Left ventricle myocardium inferior (tissue), 1 donor: ENCODE measurements at places on chromosomes 1 and 21. TPM values are rescaled to one million over a fixed set of nuclear protein-coding genes. Genes with fewer than 3 reads are reported as not detected.

GRCh38 chr1:151147132-151147503, 687 bp upstream of the SEMA6C start:
- DNase-seq: no peak

- DNase-seq: no peak
These were observed 30.5 kb downstream of the TNFSF18 start for GRCh38 chr1:173020138-173020750.

GRCh38 chr1:111747282-111747734, 8.1 kb upstream of the INKA2 start:
- DNase-seq: no peak

DNA sequence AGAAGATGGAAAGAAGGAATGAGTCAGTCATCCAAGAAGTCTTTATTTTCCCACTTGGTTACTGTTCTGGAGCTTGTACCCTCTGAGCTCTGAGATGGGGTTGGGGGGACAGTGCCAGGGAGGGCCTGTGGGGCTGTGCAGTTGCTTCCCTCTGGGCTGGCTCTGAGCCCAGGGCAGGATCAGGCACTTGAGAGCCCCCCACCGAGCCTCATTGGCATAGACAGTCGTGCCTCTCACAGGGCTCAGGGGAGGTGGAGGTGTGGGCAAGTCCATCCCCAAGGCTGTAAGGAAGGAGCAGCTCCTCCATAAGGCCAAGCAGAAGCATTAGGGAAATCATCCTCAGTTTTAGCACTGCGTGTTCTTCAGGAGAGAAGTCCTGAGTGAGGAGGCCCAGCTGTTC, 2.5 kb upstream of the ARL8A start:
- DNase-seq: no peak

GRCh38 chr1:21267191-21268077, 22.8 kb downstream of the ECE1 start:
- no peak for DNase-seq

DNA sequence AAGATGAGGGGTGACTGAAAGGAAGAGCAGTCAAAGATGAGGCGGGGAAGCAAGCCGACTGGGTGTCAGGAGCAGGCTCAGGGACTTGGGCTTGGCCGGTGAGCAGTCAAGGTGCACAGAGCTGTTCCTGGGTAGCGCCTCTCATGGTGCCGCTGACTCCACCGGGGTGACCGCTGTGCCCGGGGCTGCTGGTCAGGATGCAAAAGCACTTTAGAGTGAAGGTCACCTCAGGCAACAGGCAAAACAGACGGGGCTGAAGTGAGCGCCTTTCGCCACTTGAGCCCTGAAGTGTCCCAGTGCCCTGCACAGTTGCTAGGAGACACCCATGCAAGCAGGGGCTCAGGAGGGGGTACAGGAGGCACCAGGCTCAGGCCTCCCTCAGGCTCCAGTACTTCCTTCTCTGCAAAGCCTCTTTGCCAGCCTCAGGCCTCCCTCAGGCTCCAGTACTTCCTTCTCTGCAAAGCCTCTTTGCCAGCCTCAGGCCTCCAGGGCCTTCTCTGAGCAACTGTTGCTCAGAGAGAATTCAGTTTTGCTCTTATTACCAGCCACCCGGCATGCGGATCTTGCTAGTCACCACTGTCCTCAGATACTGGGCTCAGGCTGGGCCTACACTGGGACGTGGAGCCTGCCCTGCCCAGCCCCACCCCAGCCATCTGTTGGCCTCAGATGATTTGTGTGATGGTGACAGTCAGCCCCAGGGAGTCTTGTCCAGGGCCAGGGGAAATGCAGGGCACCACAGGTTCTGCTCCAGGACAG, 99.7 kb upstream of the IRF2BP2 start:
- peak; percentile 57 for DNase-seq

GRCh38 chr21:44433791-44434567, 21.3 kb upstream of the LRRC3 start:
- peak; percentile 8 for DNase-seq

DNA sequence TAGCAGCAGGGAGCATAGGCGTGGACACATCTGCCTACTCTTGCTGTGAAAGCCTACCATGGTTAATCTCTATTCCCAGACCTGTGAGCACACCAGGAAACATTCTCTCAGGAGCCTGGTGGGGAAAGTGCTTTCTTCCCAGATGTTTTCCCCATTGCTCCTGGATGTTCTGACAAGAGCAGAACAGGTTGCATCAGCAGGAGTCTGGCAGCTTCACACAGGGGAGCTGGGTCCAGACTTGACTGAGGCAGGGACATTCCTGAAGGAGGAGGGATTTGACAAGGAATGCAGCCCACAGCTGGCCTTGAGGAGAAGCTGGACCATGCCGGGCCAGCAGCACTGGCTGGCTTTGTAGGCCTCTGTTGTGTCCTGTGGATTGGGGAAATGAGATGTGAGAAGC, 21.0 kb upstream of the ARTN start:
- DNase-seq: no peak

DNA sequence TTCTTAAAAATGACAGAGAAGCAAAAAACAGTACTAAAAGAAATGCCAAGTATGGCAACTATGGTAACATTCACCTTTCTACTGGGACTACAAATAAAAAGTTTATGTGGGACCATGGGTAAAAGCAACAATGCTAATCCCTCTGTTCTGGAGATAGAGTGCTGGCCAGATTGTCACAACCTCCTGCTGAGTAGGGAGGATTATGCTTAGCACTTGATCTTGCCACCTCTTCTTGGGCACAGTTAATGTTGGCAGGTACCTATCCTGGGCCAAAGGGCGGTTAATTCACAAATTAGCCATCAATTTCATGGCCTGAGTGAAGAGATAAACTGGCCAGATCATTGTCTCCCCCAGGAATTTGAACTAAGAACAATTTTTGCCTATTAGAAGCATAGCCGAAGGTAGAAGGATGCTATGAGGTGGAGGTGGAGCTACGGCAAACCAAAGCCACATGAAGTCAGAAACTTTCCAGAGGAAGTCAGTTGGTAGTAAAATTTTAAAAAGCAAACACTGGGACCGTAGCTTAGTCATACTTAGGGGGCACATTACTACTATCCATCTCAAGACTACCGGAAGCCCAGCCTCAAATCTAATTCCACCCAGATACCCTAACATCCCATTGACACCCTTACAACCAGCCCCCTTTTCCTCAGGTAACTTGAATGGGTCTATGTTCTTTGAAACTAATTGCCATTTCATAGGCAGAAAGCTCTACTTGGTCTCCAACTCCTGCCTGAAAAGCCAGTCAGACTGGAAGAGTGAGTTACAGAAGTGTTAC, 2.7 kb downstream of the SCYL3 start:
- DNase-seq: no peak

- no peak for DNase-seq
These were observed 32.8 kb upstream of the PTPRC start for GRCh38 chr1:198606020-198606438.

GRCh38 chr1:7150724-7151280, 365.5 kb downstream of the CAMTA1 start:
- DNase-seq: no peak

DNA sequence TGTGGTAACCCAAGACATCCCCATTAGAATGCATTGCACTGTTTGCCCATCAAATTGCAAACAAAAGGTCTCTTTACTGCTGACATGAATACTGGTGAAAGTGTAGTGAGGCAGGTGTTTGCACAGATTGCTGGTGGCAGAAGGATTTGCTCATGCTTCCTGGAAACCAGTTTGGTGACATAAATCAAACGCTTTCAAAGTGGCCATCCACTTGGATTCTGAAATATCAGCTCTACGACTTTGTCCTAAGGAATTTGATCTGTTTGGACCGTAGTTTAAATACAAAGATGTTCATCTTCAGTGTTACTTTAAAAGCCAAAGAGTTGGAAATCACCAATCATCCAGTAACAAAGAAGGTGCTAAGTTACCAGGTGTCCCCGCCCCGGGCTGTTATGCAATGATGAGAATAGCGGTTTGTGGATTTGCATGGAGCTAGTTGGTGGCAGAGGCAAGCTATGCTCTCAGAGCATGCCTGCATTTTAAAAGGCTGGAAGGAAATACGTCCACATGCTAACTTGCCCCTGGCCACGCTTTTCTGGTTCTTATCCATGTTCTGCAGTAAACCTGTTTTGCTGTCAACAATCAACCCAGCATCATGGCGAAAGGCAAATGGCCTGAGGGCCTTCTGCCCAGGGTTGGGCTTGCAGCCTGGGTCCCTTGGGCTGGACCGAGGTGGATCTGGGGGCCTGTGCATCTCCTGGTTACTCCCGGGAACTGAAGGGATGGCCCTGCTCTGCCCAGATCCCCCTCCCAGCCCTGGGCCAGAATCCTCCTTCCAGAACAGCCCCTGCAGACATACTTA, 49.2 kb downstream of the UMODL1 start:
- no peak for DNase-seq

DNA sequence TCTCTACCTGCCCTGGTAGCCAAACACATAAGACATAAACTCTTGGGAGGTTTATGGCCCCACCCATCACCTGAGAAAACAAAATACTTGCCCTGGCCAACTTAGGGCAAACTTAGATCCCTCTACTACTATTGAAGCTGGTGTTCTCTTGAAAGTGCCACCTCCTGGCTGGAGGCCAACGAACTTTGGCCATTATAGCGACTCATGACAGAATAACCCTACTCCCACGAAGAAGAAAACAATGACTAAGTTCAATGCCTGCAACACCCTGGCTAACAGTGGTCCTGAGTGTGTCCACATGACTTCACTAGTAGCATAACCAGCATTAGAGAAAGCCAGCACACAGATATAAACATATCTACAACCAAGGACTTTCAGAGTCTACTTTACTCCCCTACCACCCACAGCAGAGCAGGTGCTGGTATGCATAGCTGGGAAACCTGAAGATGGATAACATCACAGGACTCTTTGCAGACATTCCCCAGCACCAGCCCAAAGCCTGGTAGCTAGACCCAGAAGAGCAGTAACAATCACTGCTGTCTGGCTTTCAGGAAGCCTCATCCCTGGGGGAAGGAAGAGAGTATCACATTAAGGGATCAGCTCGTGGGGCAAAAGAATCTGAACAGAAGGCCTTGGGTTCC, 81.0 kb downstream of the SLC30A10 start:
- no peak for DNase-seq

DNA sequence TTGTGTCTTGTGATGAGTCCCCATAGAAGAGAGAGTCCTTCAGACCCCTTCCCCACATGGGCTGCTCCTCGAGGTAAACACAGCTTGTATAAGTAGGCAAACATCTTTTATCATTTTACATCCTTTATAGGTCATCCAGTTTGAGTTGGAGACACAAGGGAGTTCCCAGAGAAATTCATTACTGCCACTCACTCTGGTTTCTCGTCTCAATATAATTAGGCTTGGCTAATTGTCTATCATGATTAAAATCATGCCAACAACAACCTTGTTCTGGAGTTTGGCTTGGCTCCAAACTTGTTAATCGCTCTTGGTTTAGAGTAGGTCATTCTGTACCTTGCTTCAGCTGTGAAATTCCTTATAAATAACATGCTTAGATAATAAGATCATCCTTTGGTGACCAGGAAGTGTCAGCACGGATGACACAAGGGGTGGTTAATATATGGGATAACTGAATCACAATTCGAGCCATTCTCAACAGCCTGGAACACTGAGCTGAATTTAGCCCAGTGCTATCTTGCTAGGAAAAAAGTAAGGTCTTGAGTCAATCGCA, 70.7 kb upstream of the DAB1 start:
- DNase-seq: no peak

DNA sequence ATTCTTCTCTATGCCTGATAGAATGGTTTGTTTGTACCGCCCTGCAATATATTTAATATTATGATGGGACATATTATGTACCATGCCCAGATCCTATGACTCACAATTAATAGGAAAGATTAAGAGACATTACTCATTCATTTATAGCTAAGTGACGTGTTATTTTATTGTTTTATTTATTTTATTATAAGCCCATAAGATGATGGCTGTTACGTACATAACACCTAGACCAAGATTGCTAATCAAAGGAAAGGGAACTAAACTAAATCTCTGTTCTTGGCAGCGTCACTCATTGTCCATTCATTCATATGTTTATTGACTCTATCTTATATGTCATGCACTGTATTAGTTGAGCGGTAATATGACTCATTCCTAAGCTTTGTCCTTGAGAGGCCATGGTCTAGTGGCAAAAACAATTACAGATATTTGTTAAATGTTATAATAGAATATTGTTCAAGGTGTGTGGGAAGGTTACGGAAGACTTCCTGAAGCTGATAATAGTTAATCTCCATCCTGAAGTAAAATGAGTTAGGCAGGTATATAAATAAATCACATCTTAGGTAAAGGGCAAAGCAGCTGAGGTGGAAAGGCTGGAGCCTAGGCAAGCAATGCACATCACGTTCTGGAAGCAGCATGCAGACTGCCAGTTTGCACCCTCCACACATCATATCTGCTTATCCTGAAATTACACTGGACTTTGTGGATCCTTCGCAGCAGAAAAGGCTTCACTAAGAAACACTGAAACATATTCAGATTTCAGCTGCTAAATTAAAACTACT, 16.6 kb upstream of the CD55 start:
- DNase-seq: no peak

GRCh38 chr1:247277191-247277590, 21.3 kb downstream of the VN1R5 start:
- DNase-seq: no peak

GRCh38 chr1:168613691-168614231, 37.4 kb downstream of the XCL1 start:
- peak; percentile 36 for DNase-seq

DNA sequence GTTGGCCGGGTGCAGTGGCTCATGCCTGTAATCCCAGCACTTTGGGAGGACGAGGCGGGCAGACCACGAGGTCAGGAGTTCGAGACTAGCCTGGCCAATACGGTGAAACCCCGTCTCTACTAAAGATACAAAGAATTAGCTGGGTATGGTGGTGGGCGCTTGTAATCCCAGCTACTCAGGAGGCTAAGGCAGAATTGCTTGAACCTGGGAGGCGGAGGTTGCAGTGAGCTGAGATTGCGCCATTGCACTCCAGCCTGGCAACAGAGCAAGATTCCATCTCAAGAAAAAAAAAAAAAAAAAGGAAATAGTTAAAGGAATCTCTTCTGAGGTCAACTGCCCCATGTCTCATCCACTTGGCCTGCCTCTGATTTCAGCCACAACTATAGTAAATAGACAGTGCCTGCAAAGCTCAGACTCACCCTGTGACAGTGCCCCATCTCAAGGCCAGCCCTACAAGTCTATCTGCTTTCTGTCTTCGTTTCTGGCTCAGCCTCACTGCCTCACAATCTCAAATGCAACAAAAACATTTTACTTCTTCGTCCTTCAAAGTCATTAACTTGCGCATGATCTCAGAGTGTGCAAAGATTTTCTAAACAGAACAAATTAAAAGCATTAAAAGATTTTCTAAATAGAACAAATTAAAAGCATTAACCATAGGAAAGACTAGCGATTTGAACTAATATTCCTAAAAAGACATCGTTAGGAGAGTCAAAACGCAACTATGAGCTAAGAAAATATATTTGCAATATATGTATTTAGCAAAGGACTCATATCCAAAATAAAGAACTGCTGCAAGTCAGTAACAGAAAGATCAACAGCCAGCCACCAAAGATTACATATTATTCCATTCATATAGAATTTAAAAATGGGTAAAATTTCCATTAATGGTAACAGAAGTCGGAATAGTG, 65.0 kb upstream of the PRDX6 start:
- no peak for DNase-seq

The SLC1A7 gene
- total RNA-seq: 0.44 TPM

The LRRN2 gene
- total RNA-seq: 1.4 TPM

The NTMT2 gene
- total RNA-seq: 5.7 TPM

The LRRC39 gene
- total RNA-seq: 166 TPM

The AMPD1 gene
- total RNA-seq: not detected

The KCNT2 gene
- 0.60 TPM for total RNA-seq

The GMEB1 gene
- total RNA-seq: 6.2 TPM

The OR2L3 gene
- total RNA-seq: not detected

The DAB1 gene
- total RNA-seq: 0.77 TPM

The TSSK3 gene
- total RNA-seq: 2.1 TPM

The FCAMR gene
- not detected for total RNA-seq

The TNFRSF9 gene
- total RNA-seq: not detected

The B3GALT2 gene
- total RNA-seq: 77.2 TPM
